Activated naive CD4-positive, alpha-beta T cell treated with anti-CD3 and anti-CD28 coated beads, Interleukin-2, amount 50 U/mL, for 72 hours (primary cell): ENCODE measurements at places on chromosomes 2 and 18. TPM values are rescaled to one million over a fixed set of nuclear protein-coding genes. Genes with fewer than 3 reads are reported as not detected.

The LIPT1 gene
- 6.9 TPM for total RNA-seq

- no peak for DNase-seq
Measured at GRCh38 chr18:8366656-8367055, 242.6 kb upstream of the RAB12 start.

The MC4R gene
- not detected for total RNA-seq

DNA sequence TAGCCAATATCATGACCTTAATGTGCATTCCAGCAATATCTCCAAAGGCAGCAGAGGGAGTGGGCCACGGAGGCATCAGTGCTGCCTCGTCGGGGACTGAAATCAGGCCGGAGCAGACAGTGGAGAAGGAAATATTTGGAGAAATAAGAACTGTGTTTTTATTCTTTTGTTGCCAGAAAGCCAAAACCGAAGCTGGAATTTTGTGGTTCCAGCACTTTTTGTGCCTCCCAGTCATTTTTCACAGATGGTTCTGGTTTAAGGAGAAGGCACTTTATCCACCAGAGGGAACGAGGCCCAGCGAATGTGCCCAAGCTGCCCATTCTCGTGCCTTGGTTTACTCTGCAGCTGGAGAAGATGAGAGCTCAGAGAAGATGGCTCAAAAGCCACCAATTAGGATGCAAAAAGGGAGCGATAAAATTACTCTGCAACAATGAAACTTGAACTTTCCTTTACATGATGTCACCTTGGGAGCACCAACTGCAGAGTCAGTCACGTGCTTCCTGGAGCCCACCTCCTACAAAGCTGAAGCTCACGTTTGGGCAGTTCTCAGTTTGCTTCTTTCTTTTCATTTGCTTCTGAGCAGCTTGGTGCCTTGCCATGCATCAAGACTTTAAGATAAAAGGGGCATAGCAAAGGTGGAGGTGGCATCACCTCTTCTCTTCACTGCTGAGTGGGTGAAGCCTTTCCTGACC, 288.7 kb downstream of the LPIN1 start:
- DNase-seq: no peak

- DNase-seq: no peak
Measured at GRCh38 chr2:78301166-78301789, 724.2 kb upstream of the REG3G start.

The TCF7L1 gene
- not detected for total RNA-seq

DNA sequence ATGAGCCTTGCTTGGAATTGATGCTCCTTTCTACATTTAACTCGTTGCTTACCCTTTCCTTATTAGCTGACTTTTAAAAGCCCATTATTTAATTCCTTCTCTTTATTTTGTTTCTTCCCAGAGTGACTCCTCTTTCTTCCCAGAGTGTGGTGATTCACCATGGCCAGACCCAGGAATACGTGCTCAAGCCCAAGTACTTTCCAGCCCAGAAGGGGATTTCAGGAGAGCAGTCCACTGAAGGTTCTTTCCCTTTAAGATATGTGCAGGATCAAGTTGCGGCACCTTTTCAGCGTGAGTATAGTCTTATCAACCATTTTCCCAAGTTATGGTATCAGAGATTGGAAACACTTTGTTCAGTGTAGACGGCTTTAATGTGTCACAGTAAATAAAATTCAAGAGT, 163.7 kb downstream of the LTBP1 start:
- DNase-seq: no peak

The MFSD2B gene
- not detected for total RNA-seq

GRCh38 chr18:72762515-72763122, 105.2 kb downstream of the NETO1 start:
- DNase-seq: no peak

DNA sequence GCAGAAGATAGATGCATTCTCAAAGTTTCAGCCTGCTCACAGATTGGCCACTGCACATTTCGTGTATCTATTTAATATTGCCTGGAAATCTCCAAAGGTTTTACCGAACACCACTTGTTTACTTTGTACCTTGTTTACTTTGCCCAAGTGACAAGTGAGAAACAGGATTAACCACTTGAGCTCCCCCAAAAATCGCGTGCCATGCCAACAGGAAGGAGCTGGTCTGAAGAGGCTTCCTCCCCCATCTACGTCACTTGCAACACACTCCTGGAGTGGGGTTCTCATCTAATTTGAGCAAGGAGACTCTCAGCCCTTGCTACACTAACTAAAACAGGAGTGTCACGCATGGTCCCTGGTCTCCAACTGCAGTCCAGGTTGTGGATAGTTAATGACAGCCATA, 212.5 kb upstream of the TMEM200C start:
- no peak for DNase-seq

- DNase-seq: no peak
Measured at GRCh38 chr18:43159086-43159770, 43.7 kb upstream of the RIT2 start.

The TUBB8B gene
- total RNA-seq: not detected

The CD226 gene
- total RNA-seq: 42.4 TPM

The OXER1 gene
- 0.54 TPM for total RNA-seq

The HDLBP gene
- 276 TPM for total RNA-seq

The MORN2 gene
- 3.8 TPM for total RNA-seq

DNA sequence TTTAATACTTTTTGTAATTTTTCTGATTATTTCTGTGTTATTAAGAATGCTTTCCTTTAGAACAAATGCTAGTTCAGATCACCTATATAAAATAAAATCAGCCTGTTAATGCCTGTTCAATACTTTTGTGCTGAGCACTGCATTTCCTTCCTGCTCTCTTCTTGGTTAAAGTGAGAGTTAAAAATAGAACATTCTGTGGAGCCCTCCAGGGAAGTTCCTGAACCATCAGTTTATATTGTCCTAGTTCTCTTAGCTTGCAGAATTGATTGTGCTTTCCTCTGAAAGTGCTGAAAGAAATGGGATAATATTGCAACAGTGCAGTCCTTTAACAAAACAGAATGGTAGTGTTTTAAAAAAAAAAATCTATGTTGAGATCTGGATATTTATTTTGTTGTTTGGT, 74.6 kb upstream of the UBXN4 start:
- DNase-seq: no peak

The HOXD8 gene
- not detected for total RNA-seq

DNA sequence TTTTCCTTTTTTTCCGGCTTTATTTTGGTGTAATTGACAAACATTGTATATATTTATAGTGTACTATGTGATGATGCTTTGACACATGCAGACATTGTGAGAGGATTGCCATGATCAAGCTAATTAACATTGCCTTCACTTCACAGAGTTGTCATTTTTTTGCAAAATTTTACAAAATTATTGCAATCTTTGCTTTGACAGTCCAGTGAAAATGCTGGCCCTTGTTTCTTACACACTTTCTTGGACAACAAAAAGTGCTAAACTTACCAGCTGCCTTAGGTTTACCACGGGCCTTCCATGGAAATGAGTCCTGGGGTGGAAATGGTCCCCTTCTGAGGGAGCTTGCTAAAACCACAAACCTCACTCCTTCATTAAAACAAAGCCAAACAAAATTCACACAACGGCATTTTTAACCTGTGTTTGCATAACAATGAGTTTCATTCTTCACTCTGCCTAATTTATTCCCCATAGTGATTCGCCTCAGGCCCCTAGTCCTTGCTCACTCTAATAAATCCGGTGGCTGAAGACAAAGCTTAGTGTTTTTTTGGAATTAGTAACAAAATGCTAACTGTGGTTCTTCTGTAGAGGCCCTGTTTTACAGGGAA, 32.2 kb downstream of the LINC00305 start:
- no peak for DNase-seq

GRCh38 chr2:235502336-235502735, 8.5 kb downstream of the AGAP1 start:
- DNase-seq: no peak

GRCh38 chr18:58756148-58756547, 84.9 kb downstream of the MALT1 start:
- DNase-seq: no peak

The THSD7B gene
- not detected for total RNA-seq

The CHRND gene
- total RNA-seq: not detected

The HAAO gene
- total RNA-seq: 3.1 TPM

The TBC1D8 gene
- 12.1 TPM for total RNA-seq

The CD8B2 gene
- 0.76 TPM for total RNA-seq

The RAPGEF4 gene
- total RNA-seq: 1.3 TPM
